ENCODE measurements at places on chromosomes 11 and 22.

GRCh38 chr22:28609921-28610320, 69.7 kb downstream of the TTC28 start:
- no peak for DNase-seq

- DNase-seq = no peak
These were observed 38.1 kb upstream of the ADA2 start for GRCh38 chr22:17257121-17258001.

GRCh38 chr11:71323876-71324526, 71.6 kb upstream of the SHANK2 start:
- no peak for DNase-seq

- DNase-seq = no peak
These were observed 15.0 kb downstream of the CDC45 start for GRCh38 chr22:19494676-19495173.
